Right renal pelvis (tissue), 4 donors: ENCODE measurements at places on chromosomes 11 and 22.

DNA sequence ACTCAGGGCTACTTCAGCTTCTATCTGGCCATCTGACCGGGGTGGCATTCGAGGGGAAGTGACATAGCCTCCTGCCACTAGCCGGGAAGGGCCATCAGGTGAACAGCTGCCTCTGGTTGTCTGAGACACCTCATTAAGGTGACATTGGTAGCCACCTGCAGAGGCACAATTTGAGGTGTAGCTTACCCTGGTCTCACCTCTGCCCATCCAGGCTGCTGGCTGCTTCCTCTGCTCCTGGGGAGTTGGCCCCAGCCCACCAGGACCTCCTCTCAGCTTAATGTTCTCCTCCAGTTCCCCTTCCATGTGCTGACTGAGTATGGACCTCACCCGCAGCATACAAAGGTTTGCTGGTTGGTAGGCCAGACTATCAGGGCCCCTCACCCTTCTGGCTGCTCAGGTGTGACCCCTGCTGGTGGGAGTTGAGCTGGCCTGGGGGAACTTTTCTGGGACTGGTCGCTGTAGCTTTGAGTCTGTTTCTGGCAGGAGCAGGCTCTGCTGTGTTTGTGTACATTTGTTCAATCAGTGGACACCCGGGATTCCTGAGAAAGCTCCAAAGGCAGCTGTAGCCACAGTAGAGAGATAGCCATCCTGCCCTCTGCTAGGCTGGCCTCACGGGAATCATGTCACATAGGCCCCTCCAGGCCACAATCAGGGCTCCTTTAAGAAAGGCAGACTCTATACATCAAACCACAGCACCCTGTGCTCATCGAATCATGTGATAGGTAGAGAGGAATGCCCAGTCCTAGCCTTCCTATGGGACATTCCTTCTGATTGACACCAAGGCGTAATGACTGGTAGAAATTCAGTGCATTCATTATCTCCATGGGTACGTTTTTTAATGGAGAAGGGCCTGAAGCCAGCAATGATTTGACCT is 295.1 kb upstream of the PLET1 start:
- peak; percentile 22 for DNase-seq

- no peak for DNase-seq
Measured at GRCh38 chr11:122791836-122792235, 46.5 kb upstream of the CRTAM start.

- no peak for DNase-seq
Measured at GRCh38 chr11:35932681-35933319, 11.1 kb upstream of the LDLRAD3 start.

GRCh38 chr22:22879675-22880155 is 7.9 kb upstream of the IGLL5 start:
- no peak for DNase-seq

DNA sequence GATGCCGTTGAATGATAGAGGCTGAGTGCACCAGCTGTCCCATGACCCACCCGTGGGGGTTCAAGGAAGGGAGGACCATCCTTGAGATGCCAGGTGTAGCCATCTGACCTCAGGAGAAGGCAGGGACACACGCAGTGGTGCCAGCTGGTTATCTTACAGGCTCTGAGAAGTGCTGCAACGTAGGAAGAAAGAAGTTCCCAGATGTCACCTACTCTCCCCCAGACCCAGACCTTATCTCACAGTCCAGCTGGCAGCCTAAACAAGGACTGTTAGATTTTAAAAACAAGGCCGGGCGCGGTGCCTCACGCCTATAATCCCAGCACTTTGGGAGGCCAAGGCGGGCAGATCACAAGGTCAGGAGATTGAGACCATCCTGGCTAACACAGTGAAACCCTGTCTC is 1307.6 kb downstream of the TBC1D22A start:
- no peak for DNase-seq

DNA sequence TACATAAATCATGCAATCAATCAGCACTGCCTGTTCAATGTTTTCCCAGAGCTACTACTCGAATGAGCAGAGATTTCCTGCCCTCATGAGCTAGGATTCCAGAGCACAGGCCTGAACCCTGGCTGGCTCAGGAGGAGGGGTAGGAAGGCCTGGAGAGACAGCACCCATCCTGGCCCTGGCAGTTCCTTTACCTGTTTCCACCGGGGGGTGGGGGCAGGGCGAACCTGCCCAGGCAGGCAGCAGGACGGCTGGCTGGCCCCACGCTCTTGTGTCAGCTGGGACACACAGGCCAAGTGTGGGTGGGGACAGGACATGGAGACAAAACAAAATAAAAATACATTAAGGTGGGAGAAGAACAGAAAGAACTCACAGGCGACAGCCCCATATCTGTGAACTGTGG is 109.8 kb upstream of the BID start:
- DNase-seq = no peak

DNA sequence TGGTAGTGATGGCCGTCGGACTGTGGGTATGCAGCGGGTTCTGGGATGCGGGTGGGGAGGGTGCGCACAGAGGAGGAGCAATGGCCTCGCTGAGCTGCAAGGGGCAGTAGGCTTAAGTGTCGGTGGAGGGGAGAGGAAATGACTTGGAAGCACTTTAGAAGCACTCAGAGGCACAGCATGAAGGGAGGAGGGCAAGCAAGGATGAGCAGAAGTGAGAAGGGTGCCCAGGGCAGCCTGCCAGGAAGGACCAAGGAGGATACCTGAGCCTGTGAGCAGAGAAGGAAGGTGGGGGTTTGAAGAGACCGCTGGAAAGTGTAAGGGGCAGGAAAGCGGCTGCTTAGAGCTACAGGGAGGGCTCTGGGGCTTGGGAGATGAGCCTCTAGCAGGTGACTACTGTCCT is 330 bp downstream of the SLC5A1 start:
- no peak for DNase-seq

- no peak for DNase-seq
Measured at GRCh38 chr11:126354631-126355323, 709 bp upstream of the ST3GAL4 start.
